ENCODE measurements at places on chromosomes 5 and 9.
A peak's percentile ranks its signal among the peaks of the same experiment; 100 is the strongest.

- DNase-seq: peak; percentile 63
Measured at GRCh38 chr5:115600766-115601165, 1.5 kb downstream of the TICAM2 start.

- DNase-seq: no peak
Measured at GRCh38 chr9:133099726-133100505, 21.1 kb downstream of the RALGDS start.

- DNase-seq: peak; percentile 36
Measured at GRCh38 chr5:72988769-72989168, 32.9 kb downstream of the FCHO2 start.

GRCh38 chr9:70055406-70056210 lies 12.0 kb downstream of the MAMDC2 start:
- no peak for DNase-seq

DNA sequence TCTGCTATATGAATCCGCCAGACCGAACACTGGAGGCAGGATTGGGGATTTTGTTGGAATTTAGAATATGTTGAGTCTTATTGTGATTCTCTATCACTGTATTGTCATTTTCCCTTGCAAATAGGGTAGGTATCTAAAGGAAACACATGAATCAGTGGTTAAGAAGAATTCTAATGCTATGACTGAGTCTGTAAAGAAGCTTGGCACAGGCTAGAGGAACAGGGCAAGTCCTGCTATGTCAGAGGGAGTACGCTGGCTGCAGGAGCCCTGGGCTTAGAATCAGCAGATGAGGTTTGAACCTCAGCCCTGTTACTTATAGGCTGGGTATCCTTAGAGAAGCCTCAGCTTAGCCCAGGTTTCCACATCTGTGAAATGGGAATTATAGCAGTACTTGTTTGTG lies 198.1 kb downstream of the NR3C1 start:
- peak; percentile 91 for DNase-seq

- peak; percentile 69 for DNase-seq
Measured at GRCh38 chr9:98657897-98658296, 50.8 kb downstream of the GABBR2 start.

DNA sequence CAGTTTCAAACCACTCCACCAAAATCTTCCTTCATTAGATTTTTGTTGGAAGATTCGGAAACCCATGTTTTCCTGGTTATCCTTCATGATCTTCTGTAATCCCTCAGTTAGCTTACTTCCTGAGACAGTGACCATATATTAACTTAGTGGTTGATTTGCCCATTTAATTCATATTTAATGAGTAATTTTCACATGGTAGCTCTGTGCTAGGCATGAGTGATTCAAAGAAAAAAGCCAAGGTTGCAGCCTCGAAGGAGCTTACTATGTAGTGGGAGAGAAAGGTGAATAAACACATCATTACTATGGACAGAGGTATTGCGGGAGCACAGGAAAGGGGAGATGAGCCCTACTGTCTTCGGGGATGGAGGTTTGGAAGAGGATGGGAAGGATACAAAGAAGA lies 158.5 kb downstream of the TLE1 start:
- DNase-seq: no peak

DNA sequence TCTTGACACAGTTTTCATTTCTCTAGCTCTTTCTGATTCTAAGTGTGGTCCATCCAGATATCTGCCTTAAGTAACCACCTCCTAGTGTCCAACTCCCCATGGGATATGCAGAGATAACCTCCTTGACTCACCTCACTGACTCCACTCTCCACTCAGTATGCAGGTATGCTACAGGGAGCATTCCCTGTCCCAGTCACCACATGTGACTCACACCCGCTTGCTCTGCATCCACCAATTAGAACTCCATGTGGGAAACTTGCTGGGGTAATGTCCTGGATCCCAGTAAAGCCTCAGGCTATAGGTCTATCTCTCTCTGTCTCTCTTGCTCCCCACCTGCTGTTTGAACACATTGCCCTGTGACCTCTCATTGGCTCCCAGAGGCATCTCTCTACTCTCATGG lies 563.9 kb downstream of the HTR1A start:
- no peak for DNase-seq

DNA sequence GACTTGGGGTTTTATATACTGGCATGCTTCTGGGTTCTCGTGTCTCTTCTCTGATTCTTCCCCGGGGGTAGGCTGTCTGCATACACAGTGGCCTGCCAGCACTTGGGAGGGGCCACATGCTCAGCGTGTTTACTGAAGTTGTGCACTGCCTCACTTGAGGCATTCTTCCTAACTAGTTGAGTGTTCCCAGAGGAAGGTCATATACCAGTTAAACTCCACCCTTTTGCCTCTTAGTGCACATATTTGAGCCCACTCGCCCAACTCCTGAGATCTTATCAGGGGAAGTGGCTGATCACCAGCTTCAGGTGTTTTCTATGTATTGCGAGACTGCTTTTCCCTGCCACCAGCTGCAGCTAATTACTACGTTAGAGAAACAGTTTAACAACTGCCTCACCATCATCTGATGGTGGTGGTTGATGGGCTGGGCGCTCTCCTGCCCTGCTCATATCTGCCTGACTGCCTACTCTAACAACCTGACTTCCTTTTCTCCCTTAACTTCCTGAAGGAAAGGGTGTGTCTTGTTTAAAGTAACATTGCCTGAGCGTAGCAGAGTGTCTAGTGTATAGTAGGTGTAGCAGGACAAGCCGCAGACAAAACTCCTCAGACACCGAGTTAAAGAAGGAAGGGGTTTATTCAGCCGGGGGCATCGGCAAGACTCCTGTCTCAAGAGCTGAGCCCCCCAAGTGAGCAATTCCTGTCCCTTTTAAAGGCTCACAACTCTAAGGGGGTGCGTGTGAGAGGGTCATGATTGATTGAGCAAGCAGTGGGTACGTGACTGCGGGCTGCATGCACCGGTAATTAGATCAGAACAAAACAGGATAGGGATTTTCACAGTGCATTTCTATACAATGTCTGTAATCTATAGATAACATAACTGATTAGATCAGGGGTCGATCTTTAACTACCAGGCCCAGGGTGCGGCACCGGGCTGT lies 60.1 kb upstream of the CLINT1 start:
- no peak for DNase-seq

- no peak for DNase-seq
Measured at GRCh38 chr5:89187883-89188465, 305.0 kb upstream of the MEF2C start.

Data from cardiac fibroblast (primary cell).